ENCODE measurements at places on chromosomes 12 and 14. TPM values are rescaled to one million over a fixed set of nuclear protein-coding genes. Genes with fewer than 3 reads are reported as not detected.

DNA sequence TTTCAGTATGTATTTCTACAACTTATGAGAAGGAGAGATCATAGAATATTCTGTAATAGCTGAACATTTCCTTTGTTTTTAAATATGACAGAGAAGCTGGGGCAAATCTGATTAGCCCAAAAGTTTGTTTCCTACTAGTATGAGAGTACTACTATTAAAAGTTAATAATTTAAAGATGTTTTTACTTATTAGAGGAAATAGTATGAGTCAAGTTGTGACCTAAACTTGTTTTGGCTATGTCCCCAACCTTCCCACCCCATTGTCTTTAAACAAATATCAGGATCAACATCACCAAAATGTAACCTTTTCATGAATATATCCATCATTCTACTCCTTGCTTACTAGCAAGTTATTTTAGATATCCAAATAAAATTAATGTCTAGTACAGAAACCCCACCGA, 10.5 kb downstream of the GNPNAT1 start:
- DNase-seq: no peak

- no peak for DNase-seq
Measured at GRCh38 chr14:60684203-60684602, 34.9 kb upstream of the SIX1 start.

The IFNG-AS1 gene
- polyA plus RNA-seq: not detected

The CTDSP2 gene
- 70.2 TPM for polyA plus RNA-seq

The KERA gene
- polyA plus RNA-seq: not detected
